ENCODE measurements at places on chromosomes 16 and 17.

GRCh38 chr16:13633391-13633861 is 286.5 kb upstream of the ERCC4 start:
- DNase-seq = no peak

DNA sequence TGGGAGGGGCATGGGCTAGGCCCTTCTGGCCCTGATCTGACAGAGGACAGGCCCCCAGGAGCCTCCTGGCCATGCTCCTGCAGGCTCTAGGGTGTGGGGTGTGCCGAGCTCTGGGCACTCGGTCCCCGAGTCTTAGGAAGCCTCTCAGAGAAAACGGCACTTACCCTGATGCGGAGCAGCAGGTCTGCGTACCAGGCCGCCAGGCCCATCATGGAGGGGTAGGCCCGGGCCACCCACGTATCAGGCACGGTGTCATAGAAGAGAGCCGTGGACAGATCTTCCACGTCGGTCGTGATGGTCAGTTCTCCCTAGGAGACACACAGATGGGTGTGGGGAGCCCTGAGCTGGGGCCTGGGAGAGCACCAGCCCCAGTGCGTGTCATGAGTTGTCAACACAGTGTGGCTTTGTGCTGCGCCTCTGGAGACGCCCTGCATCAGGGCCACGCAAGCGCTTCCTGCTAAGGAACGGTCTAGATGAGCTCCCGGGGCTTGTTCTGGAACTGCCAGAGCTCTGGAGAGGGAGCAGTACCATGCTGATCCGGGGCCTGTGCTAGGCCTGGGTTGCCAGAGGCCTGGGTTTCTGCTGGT is 47.9 kb downstream of the PGS1 start:
- DNase-seq = no peak

- DNase-seq = no peak
These were observed 24.1 kb downstream of the SDR42E1 start for GRCh38 chr16:81987121-81987520.

- DNase-seq = peak; percentile 57
These were observed 23.2 kb downstream of the ZNF652 start for GRCh38 chr17:49338883-49339282.

- no peak for DNase-seq
These were observed 4.6 kb downstream of the CFAP20 start for GRCh38 chr16:58124601-58124915.

- peak; percentile 59 for DNase-seq
These were observed at the start of gene ACE for GRCh38 chr17:63476854-63477479. TSS of gene ACE (plus strand) at chr17:63477061. CDS start at chr17:63477095, 34 bp downstream.

DNA sequence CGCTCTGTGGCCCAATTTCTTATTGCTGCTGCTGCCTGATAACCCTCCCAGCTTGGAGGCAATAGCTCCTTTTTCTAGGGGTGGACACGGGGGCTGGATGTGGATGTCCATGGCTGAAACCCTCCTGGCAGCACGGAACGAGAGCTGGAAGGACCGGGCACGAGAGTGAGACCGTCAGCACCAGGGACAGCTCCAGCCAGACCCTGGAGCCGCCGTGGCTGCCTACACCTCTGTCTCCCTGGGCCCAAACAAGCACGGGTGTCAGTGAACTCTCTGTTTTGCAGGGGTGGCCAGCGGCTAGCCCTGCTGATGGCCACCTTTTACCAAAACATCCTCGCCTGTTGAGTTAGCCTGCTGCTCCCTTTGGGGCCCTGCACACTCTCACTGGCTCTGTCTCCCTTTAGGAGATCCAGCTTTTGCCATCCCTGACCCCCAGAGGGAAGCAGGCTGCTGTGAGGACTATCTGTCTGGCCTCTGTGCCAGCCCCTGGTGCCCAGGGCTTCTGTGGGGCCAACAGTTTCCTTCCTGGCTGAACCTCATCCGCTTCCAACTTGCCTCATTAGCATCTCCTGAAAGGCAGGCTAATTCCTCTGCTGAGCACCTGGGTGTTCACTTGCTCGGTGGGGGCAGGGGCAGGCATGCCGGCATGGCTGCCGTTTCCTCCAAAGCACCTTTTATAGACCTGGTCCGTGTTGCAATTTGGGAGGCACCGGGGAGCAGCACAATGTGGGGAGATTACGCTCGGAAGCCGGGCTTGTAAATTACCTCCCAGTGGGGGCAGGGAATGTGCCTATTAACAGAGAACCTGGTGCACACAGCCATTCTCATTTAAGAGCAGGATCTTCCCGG is 118.1 kb downstream of the ENGASE start:
- DNase-seq = peak; percentile 73

- no peak for DNase-seq
These were observed 1327.3 kb upstream of the GOT2 start for GRCh38 chr16:60061396-60061795.

GRCh38 chr17:72702136-72702735 is 390.3 kb downstream of the SLC39A11 start:
- DNase-seq = peak; percentile 33

DNA sequence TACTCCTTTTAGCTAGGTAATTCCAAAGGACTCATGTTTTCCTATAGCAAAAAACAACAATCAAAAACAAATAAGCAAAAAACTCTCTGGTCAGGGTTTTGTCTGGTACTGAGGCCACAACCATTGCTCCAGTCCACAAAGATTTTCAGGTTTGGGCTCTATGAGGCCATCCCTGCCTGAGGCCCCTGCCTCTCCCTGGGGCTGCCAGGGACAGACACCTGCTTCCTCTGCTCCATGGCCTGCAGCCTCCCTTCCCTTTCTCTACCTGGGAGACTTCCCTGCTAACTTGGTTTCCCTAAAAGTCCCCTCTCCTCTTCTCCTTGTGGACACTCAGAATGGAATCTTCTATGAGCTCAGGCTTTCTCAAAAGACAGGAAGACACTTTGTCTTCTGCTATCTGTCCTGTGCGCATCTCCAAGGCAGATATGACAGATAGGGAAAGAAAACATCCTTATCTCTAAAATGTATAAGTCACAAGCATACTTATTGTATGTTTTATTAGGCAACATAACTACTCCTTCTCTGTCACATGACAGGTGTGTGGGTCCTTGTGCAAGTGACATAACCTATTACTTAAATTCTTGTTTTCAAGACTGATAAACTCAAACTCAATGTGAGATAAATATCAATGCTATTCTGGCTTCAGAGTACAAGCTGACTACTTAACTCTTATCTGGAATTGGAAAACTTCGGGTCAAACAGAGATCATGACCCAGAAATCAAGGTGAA is 1.2 kb upstream of the ZDHHC1 start:
- peak; percentile 47 for DNase-seq

DNA sequence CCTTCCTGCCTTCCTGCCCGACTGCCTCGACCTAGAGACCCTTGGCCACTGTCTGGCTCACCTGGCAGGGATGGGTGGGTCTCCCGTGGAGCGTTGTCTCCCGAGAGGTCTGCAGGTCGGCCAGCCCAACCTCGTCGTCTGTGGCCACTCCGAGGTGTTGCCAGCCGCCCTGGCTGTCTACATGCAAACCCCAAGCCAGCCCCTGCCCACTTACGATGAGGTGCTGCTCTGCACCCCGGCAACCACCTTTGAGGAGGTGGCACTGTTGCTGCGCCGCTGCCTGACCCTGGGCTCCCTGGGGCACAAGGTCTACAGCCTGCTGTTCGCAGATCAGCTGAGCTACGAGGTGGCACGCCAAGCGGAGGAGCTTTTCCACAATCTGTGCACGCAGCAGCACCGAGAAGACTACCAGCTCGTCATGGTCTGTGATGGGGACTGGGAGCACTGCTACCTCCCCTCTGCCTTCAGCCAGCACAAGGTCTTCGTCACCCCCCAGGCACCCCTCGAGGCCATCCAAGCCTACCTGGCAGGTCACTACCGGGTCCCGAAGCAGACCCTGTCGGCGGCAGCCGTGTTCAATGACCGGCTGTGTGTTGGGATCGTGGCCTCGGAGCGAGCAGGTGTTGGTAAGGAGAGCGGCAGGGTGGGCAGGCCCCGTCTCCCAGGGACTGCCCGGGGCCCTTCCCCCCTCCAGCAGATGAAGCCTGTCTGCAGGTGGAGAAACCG is 75.1 kb upstream of the ENDOV start:
- DNase-seq = no peak

GRCh38 chr17:34299956-34300577 is 14.5 kb downstream of the CCL11 start:
- DNase-seq = no peak

GRCh38 chr16:49399594-49400364 is 26.2 kb downstream of the C16orf78 start:
- no peak for DNase-seq

DNA sequence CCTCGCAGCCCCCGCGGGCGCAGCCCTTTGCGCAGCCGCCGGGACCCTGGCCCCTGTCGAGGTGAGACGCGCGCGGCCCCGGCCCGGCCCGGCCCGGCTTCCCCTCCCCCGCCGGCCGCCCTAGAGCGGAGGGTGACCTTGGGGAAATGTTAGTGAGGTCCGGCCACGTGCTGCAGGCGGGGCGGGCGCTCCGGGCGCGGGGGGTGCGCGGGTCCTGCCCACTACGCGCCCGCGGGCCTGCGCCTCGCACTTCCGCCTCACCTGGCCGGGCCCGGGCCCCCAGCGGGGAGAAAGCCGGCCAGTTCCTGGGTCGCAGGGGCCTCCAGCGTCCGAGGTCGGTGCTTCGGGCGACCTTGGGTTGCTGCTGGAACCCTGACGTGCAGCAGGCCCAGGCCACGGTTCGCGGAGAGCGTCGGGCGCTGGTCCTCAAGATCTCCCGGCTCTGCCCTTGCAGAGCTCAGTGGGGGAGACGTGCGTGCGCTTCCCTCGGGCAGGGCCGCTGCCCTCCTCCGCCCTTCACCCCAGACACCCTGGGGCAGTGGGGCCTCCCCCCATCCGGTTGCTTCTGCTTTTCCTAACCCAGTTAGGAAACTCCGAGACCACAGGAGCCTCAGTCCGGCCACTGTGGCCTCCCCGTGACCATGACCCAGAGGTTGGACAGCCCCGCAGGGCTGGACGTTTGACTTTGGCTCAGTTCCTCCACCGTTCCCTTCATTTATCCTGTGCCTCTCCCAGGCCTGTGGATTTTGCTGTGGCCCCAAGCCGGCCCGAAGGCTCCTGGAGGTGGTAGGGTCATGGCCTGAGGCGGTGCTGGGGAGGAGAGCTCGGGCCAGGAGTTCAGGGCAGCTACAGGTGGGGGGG is 791 bp downstream of the MCRIP2 start:
- DNase-seq = peak; percentile 69

GRCh38 chr16:50694206-50694605 is 800 bp downstream of the NOD2 start:
- DNase-seq = no peak

GRCh38 chr17:27049104-27049784 is 244.7 kb upstream of the WSB1 start:
- DNase-seq = no peak

- DNase-seq = no peak
These were observed 31.5 kb upstream of the FBXW10B start for GRCh38 chr17:15650741-15651582.

GRCh38 chr16:69133373-69133954 is 1.0 kb downstream of the UTP4 start:
- DNase-seq = peak; percentile 32

GRCh38 chr16:678209-678857 is 1.9 kb upstream of the STUB1 start:
- no peak for DNase-seq

DNA sequence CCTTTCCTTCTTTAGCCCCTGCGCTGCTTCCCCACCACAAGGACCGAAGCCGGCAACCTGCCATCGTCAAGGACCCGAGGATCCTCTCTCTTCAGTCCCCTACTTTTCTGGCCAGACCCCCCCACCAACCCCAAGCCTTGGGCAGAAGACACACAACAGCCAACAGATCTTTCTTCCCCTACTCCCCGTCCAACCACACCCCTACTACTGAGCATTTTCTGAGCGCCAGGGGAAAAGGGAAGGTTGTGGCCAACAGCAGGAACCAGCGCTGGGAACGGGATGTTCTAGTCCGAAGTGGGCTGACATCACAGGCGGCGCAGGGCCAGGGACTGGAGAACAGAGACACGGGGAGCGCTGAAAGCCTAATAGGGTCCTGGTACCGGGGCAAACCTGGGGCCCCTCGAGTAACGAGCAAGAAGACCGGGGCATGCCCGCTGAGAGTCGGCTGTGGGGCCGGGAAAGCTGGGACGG is 528 bp downstream of the PER1 start:
- DNase-seq = peak; percentile 60

GRCh38 chr17:67481808-67482207 is 104.7 kb downstream of the PITPNC1 start:
- DNase-seq = no peak

GRCh38 chr17:4270736-4271135 is 7.0 kb upstream of the ANKFY1 start:
- no peak for DNase-seq

GRCh38 chr17:76345377-76345974 is 8.2 kb downstream of the PRPSAP1 start:
- no peak for DNase-seq

DNA sequence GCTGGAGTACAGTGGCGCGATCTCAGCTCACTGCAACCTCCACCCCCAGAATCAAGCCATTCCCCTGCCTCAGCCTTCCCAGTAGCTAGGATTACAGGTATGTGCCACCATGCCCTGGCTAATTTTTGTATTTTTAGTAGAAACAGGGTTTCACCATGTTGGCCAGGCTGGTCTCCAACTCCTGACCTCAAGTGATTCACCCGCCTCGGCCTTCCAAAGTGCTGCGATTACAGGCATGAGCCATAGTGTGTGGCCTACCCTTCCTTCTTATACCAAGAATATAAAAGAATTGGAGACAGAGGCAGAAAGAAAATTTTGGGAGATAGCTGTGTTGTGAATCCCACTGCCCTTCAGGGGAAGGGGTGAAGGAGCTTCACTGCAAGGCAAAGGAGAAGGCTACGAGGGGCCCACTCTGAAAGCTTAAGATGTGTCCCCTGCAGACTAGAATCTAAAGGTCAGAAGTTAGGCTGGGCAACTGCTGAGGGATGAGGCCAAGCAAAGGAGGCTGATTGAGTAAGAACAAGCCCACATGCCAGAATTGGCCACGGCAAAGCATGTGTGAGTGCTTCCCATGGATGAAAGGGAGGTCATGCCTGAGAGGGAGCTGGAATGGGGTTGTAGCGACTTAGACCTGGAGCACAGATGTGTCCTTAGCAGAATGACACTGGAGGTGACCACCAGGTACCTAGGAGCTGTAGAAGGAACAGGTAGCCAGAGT is 8.4 kb upstream of the CRYBA1 start:
- no peak for DNase-seq

- peak; percentile 16 for DNase-seq
These were observed 16.9 kb upstream of the MYLK3 start for GRCh38 chr16:46765050-46765449.

GRCh38 chr16:85750827-85751697 is at the start of gene C16orf74:
TSS of gene C16orf74 (minus strand) at chr16:85751096. CDS start at chr16:85735217, 15,879 bp downstream.
- DNase-seq = peak; percentile 67

DNA sequence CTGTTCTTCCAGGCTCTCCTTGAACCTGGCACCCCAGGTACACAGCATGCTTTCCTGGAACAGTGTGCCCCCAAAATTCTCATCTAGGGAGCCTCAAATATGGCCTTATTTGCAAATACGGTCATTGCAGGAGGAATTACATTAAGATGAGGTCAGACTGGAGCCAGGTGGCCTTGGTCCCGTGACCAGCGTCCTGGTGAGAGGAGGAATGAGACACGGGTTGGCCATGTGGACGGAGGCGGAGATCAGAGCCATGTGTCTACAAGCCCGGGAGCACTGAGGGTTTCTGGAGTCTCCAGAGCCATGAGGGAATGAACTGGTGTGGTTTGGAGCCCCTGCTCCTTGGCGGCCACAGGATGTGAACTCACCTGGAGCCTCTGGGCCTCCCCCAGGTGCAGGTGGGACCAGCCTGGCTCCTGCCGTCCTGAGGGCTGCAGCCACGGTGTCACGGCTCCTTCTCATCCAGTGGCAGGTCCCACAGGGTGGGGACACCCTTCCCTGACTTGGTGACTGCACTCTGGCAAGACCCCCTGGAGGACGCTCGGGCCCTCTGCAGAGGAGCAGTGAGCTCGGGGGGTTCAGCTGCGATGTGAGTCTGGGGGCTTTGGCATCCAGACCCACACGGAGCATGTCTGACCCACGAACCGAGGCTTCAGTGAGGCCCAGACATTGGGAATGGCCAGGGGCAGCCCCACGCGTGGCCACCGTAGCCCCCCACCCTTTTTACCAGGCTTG is 21.8 kb upstream of the GNG13 start:
- DNase-seq = no peak

Measured in hematopoietic multipotent progenitor cell treated with erythropoietin and hydrocortisone succinate and interleukin-3 and kit ligand, for 6 days (in vitro differentiated cells).